ENCODE measurements at places on chromosomes 11 and 22.

GRCh38 chr22:37343863-37344734 is 61.8 kb downstream of the CYTH4 start:
- no peak for DNase-seq

DNA sequence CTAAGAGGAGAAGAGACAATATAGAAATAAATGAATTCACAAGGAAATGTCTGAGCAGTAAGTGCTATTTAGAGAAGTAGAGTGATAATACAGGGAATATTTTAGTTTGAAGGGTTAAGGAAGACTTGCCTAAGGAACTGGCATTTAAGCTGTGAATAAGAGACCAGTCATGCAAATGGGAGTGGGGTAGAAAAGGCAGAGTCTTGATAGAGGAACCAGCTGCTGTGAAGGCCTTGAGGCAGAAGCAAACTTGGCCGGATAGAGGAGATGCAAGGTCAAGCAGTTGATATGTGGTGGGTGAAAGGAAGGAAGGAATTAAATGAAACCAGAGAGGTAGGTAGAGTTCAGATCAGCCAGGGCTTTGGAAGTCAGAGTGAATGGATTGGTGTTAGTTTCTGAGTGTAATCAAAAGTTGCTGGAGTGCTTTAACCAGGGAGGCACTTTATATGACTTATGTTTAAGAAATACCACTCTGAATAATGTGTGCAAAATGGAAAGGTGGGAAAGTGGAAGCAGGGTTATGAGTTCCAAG is 198.4 kb upstream of the SESN3 start:
- no peak for DNase-seq

GRCh38 chr11:19660076-19660475 is 52.6 kb upstream of the NAV2 start:
- no peak for DNase-seq

GRCh38 chr11:10575346-10576034 is 7.0 kb upstream of the LYVE1 start:
- no peak for DNase-seq

DNA sequence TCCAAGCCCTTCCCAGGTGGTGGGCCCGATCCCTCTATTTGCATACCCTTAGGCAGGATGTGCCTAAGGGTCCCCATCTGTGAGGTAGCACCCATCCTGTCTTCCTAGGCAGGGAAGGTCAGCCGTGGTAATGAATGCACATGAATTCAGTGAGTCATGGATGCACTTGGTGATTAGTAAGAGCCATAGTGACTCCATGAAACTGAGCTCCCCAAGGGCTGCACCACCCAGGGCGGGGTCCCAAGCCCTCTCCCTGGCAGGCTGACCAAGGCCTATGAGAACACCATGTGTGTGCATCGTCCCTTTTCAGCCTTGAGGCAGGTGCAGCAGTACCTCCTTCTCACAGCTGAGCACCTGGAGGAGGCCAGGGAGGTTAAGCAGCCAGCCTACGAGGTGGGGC is 15.6 kb upstream of the SUSD2 start:
- no peak for DNase-seq

DNA sequence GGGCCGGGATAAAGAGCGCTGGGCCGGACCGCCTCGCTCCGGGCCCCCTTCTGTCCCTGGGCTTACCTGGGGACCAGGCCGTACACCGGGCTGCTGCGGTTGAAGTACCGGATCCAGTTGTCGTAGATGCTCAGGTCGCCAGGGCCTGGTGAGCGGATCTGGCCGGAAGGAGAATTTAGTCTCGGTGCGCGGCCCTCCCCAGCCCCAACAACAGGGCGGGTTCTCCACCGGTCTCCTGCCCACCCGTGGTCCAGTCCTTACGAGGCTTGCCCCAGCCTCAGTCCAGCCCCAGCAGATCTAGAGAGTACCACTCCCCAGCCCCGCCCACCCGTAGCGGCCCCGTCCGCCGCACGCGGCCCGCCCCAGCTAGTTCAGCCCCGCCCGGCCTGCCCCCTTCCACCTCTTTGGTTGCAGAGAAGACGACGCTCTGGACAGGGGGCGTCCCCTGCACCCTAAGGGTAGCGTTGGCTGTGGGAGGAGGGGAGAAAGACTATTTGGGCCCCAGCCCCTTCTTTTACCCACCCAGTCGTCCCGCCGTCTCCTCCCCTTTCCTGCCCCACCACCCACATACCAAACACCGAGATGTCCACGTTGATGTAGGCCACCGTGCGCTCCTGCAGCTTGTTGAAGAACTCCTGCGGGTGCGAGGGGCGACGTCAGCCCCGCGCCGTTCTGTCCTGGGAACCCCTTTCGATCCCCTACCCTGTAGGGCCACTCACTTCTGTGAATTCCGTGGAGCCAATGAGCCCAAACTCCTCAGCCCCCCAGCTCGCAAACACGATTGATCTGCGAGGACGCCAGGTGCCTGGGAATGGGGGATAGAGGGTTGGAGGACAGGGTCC is 6.8 kb downstream of the SAC3D1 start:
- DNase-seq: no peak

DNA sequence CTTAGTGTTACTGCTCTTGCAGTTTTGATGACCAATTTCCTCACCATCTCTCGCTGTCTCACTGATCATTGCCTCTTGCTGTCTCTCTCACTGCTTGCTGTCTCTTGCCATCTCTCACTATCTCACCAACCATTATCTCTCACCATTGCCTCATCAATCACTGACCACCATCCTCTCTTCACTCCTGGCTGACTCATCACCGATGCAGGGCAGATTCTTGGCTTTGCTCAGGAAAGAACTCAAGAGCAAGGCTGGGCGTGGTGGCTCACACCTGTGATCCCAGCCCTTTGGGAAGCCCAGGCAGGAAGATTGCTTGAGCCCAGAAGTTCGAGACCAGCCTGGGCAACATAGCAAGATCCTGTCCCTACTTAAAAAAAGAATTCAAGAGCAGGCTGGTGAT is 66.3 kb upstream of the SYN3 start:
- DNase-seq: no peak

DNA sequence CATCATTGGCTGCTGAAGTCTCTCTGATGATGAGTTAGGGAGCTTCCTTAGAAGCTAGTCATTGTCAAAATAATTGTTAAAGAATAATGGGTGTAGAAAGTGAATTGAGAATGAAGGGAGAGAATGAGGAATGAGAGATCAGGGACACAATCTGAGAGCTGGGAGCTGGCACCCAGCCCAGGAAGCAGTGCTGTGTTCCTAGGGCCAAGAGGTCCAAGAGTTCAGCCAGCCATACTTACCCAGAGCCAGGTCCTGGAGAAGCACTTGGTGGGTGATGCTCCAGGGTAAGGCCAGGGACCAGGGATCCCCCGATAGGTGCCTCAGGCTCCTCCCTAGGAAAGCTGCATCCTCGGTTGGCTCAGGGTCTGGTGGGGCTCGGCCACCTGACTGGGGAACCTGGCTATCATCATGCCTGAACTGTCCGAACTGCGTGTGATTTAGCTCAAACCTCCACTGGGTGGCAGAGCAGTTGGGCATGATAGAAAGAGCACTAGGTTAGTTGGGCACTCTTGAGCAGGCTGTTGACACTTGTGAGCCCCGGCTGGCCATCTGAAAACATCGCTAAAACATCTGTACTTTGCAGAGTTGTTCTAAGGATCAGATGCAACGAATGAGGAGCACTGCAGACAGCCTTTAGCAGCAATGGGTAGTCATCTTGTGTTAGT is 123.9 kb upstream of the NCAM1 start:
- DNase-seq: no peak

Data from central memory CD4-positive, alpha-beta T cell (primary cell).